AG04450 (cell line): ENCODE measurements at places on chromosomes 7 and 10.

DNA sequence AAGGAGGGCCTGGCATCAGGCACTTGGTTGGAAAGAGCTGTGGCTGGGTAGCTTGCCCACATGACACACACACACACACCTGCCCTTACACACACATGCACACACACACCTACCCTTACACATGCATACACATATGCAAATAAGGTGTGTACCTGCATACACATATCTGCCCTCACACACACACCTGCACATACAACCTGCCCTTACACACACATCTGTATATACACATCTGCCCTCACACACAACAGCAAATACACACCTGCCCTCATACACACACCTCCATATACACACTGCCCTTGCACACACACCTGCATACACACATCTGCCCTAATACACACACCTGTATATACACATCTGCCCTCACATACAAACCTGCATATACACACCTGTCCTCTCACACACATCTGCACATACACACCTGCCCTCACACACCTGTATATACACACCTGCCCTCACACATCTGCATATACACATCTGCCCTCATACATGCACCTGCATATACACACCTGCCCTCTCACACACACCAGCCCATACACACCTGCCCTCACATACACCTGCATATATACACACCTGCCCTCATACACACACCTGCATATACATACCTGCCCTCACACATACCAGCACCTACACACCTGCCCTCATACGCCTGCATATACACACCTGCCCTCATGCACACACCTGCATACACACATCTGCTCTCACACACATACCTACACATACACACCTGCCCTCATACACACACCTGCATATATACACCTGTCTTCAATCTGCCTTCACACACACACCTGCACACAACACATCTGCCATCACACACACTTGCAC is 82.9 kb downstream of the GRID1 start:
- no peak for DNase-seq

DNA sequence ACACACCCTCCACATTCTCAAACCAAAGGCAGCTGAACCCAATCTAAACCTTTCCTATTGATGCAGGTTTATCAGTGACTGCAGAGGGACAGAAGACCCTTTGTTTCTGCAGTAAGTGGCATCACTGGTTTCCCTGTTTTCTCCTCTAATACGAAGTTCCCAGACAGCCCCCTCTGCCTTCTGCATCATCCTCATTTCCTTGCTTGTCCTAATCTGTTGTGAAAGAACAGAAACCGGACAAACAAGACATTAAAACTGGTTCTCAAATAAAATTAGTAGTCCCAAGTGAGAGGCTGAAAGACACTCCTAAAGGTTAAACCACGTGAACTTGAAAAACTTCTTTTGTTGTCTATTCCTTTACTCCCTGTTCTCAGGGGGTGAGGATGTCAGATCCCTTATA is 10.1 kb upstream of the ADRB1 start:
- no peak for DNase-seq

- no peak for DNase-seq
Measured at GRCh38 chr7:117458977-117459583, 20.7 kb upstream of the CFTR start.

- no peak for DNase-seq
Measured at GRCh38 chr10:106826716-106827115, 337.8 kb downstream of the SORCS1 start.

- no peak for DNase-seq
Measured at GRCh38 chr10:128982616-128982915, 484.5 kb upstream of the MGMT start.

- no peak for DNase-seq
Measured at GRCh38 chr7:11858026-11858425, 26.0 kb upstream of the THSD7A start.

- DNase-seq: no peak
Measured at GRCh38 chr10:124678557-124679240, 65.5 kb downstream of the FAM53B start.
